ENCODE measurements at places on chromosomes 16 and 17. TPM values are rescaled to one million over a fixed set of nuclear protein-coding genes. Genes with fewer than 3 reads are reported as not detected.

The SDR42E2 gene
- polyA plus RNA-seq, result 0.05 TPM

The KRTAP2-1 gene
- polyA plus RNA-seq, result not detected

The HBZ gene
- polyA plus RNA-seq, result not detected

GRCh38 chr16:61128545-61129323, 907.5 kb downstream of the CDH8 start:
- H3K27me3 ChIP-seq, result no peaks in the 10 kb centered on the region
- no peak overlapping the region for H3K27ac ChIP-seq
- no peaks in the 10 kb centered on the region for H3K36me3 ChIP-seq
- no peak overlapping the region for H3K4me3 ChIP-seq

- H3K4me3 ChIP-seq, result no peak overlapping the region
- H3K4me1 ChIP-seq, result no peaks in the 10 kb centered on the region
- H3K27ac ChIP-seq, result no peak overlapping the region
- no peak for DNase-seq
These were observed 1748.9 kb downstream of the TP53TG3F start for GRCh38 chr16:35208001-35208935.

DNA sequence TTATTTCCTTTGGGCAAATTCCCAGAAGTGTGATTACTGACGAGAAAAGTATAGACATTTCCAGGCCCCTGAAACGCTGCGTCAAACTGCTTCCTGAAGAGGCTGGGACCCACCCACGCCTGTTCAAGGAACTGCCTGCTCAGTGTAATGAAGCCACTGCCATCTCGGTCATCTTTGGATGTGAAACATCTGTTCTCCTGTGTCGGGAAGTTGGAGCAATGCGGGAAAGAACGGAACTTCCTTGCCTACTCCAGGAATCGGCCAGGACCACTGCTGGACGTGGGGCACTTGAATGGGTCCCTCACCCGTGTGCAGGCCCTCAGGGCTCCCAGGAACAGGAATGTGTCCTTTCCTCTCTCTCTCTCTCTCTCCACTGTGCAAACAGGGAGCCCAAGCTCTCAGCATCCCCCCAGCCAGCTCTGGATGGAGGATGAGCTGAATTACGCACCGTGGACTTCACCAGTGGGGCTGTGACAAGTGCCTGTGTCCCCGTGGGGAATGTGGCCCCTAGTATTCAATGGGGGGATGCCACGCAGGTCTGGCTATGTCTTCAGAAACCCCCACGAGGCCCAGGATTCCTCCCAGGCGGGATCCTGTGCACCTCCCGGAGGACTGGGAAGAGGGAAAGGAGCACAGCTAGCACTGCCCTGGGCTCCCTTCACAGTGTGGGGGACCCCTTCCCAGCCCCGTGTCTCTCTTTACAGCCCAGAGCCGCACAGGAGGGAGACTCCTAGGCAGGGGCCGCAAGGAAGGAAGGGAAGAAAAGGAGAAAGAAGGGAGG, 18.3 kb upstream of the LITAF start:
- H3K27me3 ChIP-seq, result no peaks in the 10 kb centered on the region
- peak overlapping the region; percentile 60 for H3K27ac ChIP-seq
- H3K4me3 ChIP-seq, result no peak overlapping the region
- DNase-seq, result peak; percentile 84
- H3K36me3 ChIP-seq, result no peaks in the 10 kb centered on the region

- no peaks in the 10 kb centered on the region for H3K36me3 ChIP-seq
- no peaks in the 10 kb centered on the region for H3K4me1 ChIP-seq
- no peaks in the 10 kb centered on the region for H3K27me3 ChIP-seq
- H3K27ac ChIP-seq, result no peak overlapping the region
These were observed 10.2 kb upstream of the ETV4 start for GRCh38 chr17:43556292-43556691.

- H3K27me3 ChIP-seq, result no peaks in the 10 kb centered on the region
- peaks cover 4% of the 10 kb centered on the region for H3K4me1 ChIP-seq
- H3K4me3 ChIP-seq, result no peak overlapping the region
- DNase-seq, result no peak
- H3K27ac ChIP-seq, result no peak overlapping the region
These were observed 45.7 kb downstream of the B9D1 start for GRCh38 chr17:19316761-19317358.

DNA sequence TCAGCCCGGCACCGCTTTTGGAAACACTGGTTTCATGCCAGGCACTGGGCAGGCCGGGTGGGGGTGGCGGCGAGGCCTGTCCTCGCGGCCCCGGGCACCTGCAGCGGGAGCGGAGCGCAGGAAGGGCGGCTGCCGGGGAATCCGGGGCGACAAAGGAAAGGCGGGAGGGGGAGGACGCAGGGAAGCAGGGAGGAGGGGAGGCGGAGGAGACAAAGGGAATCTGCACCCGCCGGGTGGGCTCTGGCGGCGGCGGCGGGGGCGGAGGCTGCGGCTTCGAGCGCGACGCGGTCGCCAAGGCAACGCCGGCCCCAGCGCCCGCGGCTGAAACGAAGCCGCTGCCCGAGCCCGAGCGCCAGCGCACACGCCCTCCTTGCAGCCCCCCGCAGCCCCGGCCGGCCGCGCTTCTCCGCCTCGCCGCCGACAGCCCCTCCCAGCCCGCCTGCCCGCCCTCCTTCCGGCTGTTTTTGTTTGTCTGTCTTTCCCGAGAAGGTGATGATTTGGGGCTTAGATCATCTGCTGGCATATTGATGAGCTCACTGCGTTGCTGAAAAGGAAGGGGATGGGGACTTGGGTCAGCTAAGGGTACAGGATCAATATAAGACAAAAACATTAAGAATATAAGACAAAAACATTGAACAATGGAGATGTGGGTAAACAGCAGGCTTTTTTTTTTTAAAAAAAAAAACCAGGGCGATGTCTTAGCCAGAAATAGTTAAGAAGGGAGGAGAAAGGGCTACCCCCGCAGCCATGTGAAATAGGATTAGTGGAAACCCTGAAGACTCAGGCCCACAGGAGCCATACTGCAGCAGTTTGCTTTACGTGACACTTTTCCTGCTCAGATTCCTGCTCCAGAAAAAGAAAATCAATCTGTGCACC, 32.7 kb downstream of the CDK5R1 start:
- no peaks in the 10 kb centered on the region for H3K36me3 ChIP-seq
- H3K27me3 ChIP-seq, result no peaks in the 10 kb centered on the region
- peak overlapping the region; percentile 47 for H3K4me3 ChIP-seq
- no peak for DNase-seq

DNA sequence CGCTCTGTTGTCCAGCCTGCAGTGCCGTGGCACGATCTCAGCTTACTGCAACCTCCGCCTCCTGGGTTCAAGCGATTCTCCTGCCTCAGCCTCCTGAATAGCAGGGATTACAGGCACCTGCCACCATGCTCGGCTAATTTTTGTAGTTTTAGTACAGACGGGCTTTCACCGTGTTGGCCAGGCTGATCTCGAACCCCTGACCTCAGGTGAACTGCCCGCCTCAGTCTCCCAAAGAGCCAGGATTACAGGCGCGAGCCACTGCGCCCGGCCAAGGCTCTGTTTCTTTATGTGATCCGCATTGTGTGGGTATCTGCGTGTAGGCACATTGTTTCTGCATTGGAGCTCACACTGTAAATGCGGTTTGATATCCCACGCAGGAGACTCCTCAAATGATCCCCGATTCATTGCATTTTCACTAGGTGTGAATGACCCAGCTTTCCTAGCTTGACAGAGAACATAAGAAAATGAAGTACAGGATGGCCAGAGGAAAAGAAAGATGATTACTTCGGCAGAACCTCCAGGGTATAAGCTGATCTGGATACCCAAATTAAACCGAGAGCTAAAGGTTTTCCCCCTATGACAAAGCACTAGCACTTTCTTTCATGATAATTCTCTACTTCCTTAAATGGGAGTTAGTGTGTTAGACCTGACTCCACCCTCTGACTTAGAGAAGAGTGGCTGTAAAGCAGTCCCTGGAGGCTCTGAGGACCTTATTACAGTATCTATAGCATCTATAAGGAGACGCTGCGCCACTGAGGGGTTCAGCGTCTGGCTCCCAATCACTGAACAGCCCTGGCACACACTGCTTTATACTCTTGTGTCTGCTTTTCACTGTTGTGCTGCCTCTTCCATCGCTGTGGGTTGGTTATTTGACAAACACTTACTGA, 17.3 kb downstream of the COTL1 start:
- peaks cover 14% of the 10 kb centered on the region for H3K4me1 ChIP-seq
- no peak for DNase-seq
- no peaks in the 10 kb centered on the region for H3K27me3 ChIP-seq

DNA sequence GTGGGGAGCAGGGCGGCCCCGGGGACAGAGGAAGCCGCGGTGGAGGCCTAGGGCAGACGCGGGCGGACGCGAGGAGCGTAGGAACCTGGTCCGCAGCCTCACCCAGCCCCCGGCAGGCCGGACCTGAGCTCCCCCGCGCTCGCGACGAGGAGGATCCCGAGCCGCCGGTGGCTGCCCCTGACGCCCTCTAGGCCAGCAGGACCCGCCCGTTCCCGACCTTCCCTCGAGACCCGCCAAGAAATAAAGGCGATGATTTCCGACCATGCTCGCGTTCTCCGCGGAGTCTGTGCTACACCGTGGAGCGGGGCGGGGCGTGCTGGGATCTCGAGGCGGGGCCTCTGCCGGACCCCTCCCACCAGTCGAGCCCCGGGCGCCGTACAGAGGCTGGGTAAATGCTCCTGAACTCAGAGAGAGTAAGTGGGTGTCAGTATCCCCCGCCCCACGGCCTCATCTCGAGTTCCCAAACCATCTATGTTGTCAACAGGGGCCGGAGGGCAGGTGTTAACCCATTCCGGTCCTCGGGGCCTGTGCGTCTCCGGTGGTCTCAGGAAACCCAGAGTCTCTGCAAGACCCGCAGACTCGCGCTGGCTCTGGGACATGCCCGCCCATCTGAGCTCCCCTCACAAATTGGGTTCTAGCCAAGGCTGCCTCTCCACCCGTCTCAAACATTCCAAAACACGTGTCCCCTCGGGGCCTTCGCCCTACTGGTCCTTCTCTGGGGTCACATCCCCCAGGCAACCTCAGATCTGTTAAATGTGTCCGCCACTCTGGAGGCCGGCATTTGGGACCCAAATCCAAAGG, 13.7 kb downstream of the SYCE1L start:
- H3K27ac ChIP-seq, result peak overlapping the region; percentile 96
- H3K4me1 ChIP-seq, result no peaks in the 10 kb centered on the region
- peak; percentile 85 for DNase-seq
- H3K36me3 ChIP-seq, result no peaks in the 10 kb centered on the region
